ENCODE measurements at places on chromosomes 1 and 21. TPM values are rescaled to one million over a fixed set of nuclear protein-coding genes. Genes with fewer than 3 reads are reported as not detected.

Gene SPRR2B
- not detected for total RNA-seq

Gene ECE1
- 69.8 TPM for total RNA-seq

- peak; percentile 7 for DNase-seq
Measured at GRCh38 chr1:207140536-207140935, 36.5 kb downstream of the C4BPA start.

Gene ADCY10
- total RNA-seq: not detected

Gene MPL
- total RNA-seq: 0.06 TPM

GRCh38 chr1:73953186-73953585, 244.8 kb downstream of the LRRIQ3 start:
- DNase-seq: no peak

- DNase-seq: no peak
Measured at GRCh38 chr1:47650611-47651010, 212.8 kb downstream of the FOXD2 start.

DNA sequence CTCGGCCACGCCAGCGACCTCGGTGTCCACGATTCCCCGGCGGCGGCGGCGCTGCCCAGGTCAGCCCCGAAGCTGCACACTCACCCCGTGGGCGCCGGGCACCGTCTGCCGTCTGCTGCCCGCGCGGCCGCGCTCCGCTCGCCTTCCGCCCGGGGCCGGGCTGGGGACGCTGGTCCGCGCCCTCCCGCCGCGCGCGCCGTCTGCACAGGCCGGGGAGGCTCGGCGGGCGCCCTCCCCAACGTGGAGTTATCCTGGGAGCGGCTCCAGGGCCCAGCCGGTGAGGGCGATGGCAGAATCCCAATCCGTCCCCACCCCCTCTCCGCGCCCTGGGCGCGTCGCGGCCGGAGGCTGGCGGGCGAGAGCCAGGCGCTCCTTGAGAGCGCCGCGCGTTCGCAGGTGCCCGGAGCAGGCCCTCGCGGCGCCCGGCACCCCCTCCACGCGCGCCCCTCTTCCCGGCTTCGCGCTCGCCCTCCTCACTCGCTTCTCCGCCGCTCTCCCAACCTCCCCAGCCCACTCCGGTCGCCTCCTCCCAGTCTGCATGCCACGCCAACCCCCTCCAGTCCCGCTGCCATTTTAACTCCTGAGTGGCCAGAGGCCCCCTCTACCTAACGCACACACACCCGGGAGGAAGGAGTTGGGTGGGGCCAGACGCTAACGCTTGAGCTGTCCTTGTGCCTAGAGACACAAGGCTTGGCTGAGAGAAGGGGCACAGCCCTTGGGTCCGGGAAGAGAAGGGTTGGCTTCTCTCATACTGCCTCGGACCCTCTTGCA, at the start of gene LRRN2:
LRRN2 (minus strand) TSS at position 503 of the 771 bp plus-strand sequence. CDS start 65,746 bp downstream, outside the sequence.
- peak; percentile 14 for DNase-seq

DNA sequence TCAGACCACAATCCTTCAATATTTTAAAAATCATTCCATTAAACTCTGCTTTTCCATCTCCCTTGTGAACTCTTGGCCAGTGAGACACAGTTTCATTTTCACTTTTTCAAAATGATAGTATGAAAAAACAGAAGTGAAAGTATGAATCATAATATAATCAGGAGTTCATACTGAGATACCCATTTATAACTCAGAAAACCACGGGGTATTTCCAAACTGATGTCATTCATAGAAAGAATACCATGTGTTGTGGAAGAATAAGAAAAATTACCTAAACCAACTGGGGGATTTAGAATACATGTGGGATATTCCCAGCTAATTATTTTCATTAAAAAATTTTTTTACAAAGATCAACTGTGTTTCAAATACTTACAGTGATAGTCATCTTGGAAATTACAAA, 149.9 kb downstream of the MRPL39 start:
- DNase-seq: peak; percentile 61

DNA sequence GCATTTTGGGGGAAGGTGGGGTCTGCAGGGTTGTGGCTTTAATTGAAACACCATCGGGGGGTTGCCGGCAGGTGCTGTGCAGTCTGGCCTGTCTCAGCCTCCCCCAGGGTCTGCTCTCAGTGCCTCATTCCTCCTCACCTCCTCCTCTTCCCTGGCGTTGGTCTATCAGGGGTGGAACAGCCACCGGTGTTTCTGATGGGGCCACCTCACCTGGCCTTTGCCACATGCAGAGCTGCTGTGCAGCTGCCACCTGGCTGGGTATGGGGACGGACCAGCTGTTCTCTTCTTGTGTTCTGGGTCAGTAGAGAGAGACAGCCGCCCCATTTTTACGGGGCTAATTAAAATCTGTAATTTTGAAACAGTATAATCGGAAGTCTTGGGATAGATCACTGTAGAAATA, 53.9 kb downstream of the SPSB1 start:
- DNase-seq: no peak

DNA sequence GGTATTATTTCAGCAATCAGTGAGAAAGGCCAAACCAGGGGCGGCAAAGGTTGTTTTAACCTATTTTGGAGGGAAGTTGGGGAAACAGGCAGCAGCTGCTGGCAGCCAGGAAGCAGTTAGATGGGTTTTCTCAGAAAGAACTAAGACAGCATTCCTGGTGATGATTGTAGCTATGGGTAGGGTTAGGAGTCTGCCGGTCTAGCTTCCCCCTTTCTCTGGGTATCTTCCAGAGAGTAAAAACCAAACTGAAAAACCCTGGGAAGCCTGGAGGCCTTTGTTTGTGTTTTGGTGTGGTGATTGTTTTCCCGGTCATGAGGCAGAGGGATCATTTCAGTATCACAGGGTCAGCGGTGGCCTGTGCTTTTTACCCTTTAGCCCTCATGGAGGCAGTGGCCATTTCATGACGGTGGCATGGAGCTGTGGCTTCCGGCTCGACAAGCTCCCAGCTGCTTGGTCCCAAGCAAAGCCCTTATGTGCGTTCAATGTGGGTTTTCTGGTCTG, 19.5 kb upstream of the TNFRSF1B start:
- DNase-seq: no peak

DNA sequence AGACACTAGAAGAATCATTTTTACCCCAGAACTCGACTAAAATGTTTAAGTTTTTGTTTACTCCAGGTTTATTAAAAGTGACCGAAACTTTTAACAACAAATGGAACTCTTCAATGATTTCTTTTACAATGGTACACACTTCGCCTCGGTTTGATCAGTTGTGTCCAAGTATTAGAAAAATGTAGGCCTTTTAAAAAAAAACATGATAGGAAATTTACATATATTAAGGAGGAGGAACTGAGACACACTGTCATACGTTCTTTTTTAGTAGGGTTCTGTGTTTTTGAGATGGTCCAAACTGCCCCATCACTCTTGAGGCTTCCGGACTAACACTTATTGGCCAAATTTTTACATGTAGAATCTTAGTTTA, 1.3 kb downstream of the PRDM2 start:
- no peak for DNase-seq

Gene KCNJ15
- 35.4 TPM for total RNA-seq

Gene SETD4
- total RNA-seq: 25.8 TPM

DNA sequence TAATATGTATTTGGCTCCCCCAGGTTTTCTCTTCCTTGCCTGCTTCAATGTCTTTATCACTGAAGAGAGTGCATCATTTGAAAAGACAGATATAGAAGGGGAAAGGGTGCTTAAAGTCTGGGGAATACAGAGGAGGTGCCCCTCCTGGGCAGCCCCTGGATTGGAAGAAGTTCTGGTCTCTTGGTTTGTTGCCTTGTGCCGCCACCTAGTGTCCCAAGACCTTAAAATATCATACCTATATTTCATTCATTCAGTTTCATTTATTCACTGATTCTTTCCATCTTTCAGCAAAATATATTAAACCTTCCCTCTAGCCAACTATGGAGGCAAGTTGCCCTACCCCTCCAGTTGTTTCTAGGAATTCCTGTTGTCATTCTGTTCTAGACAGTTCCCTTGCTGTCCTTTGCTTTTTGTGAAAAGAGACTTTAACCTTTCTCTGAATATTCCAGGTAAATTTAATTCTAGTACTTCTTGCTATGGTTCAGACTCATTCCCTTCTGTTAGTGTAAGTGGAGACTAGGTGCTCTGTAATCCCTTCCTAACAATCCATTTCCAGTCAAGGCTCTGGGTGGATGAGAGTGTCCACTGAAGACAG, 56.1 kb downstream of the MEF2D start:
- peak; percentile 62 for DNase-seq

Gene GSTM3
- 194 TPM for total RNA-seq

Gene TRNP1
- total RNA-seq: 3.3 TPM

GRCh38 chr21:33698087-33698860, 56.0 kb downstream of the ITSN1 start:
- DNase-seq: no peak

DNA sequence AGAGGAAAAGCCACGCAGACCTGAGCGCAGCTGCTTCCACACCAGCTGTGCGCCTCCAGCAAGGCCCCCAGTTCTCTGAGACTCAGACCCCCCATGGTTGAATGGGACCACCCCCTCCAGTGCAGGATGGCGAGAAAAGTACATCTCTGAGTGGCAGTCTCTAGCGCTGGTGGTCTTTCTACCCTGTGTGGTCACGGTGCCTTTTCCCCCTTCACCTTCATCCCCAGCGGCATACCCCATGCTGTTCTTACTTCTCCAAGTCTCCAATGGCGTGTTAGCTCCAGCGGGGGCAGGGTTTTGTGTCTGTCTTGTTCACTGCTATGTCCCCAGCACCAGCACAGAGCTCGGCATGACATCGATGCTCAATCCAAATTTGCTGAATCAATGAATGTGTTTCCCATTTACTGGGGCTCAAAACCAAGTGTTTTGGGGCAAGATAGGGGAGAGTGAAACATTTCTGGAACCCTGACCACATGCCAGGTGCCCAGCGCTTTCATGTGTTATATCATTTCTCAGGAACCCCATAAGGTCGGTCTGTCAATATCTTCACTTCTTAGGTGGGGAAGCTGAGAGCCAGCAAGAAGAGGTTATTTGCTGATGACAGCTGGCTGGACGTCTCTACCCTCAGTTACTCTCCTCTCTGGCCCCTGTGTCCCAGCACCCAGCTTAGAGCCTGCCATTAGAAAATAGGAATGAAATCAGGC, 959 bp upstream of the SDC3 start:
- DNase-seq: no peak

DNA sequence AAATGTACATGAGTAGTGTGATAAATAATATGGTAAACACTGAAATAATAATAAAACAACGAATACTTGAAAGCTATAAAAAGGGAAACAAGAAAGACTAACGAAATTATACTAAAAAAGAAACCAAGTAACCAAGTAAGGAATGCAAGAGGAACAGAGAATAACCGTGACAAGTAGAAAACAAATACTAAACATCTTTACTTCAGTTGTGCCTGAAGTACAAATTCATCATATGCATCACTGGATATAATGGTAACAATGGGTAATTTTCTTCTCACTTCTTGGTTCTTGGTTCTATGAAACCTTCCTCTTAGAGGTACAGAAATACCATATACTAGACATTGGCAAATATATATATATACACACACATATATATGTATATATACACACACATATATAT, 1093.6 kb upstream of the B3GALT2 start:
- no peak for DNase-seq

Gene NBPF1
- total RNA-seq: 41.5 TPM

DNA sequence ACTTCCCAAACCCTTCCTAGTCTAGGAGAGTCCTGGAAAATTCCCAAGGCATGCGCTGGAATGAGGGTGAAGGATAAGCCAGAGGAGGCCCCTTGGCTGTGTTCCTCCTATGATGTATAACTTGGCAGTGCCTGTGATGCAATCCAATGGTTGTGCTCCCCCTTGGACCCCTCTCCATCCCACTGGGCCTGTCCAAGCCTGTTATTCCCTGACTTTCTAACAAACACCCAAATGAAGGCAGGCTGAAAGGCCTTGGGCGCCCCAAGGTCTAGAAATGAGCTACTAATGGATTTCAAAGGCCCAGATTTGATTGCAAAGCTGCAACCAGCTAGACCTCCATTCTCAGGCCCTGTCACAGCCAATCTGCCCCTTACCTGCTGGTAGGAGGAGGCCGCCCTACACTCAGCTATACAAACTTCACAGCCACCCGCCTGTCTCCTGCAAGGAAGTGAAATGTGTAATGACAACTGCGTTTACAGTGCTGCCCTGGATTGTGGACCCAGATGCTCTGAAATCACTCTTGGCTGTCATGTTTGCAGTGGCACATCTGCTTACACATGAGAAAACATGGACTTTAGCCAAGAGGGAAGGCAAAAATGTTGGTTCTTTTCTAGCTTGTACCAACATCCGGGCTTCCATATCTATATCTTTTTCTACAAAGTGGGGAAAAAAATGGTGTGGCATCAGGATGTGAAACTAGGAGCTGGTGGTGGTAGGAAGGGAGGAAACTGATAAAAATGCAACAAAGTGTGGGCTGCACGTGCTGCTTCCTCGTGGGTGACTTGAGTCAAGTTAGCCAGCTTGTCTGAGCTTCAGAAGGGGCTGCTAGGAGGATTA, 130.4 kb downstream of the TRABD2B start:
- DNase-seq: no peak

DNA sequence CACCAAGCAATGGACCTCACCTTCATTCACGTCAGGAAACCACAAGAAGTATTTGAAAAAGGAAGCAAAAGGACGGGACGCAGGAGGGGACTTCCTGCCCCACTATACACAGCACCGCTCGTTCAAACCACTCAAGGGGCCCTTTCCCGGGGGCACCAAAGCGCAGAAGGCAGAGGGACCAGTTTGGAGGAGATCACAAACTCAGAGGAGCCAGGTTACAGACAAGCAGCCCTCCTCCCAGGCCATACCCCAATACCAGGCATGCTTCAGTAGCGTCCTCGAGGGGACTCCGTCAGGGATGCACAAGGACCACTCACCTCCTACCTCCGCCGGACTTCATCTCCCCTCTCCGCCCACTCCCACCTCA, 685 bp downstream of the CRTC2 start:
- DNase-seq: peak; percentile 45

- no peak for DNase-seq
Measured at GRCh38 chr1:168089979-168090337, 46.8 kb downstream of the GPR161 start.

- DNase-seq: no peak
Measured at GRCh38 chr1:12231276-12231595, 1.4 kb downstream of the VPS13D start.

DNA sequence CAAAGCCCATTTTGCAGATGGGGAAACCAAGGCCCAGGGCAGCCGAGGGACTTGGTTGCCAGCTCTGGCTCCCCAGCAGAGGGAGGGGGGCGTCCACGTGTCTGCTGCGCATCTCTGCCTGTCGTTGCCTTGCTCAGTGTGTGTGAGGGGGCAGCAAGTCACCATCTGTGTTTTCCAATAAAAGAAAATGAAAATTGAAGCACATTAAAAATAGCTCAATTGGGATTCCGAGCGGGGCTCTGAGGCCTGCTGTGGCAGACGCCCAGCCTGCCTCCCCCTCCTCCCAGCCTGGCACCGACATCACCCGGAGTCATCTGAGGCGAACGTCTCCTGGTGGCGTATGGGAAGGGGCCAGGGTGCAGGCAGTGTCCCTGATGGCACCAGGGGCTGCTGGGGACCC, 51.2 kb downstream of the EPHB2 start:
- DNase-seq: no peak
